ENCODE measurements at places on chromosomes 2 and 18.

DNA sequence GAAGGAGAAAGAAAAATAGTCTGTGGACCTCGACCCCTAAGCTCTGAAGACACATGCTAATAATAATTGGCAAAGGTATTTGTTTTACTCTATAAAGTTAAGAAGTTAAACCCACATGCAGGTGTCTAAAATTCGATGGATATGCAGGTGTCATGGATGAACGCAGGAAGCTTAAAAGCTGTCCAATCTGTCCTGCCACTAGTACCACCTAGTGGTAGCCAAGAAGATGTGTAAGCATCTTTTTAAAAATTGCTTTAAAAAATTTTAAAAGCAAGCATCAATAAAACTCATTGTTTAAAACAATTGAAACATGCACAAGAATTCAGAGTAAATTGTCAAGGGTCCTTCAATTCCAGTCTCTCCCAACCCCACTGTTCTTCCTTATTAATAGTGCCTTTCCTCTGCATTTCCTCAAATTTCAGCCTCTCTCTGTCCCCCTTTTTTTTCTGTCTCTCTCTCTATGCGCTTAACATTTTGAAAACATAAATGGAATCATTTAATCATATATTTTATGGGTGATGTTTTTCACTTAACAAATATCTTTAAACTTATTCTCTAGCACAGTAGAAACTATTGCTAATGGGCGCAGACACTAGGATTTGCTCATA lies 30.6 kb upstream of the PPP3R1 start:
- DNase-seq, result peak; percentile 63

DNA sequence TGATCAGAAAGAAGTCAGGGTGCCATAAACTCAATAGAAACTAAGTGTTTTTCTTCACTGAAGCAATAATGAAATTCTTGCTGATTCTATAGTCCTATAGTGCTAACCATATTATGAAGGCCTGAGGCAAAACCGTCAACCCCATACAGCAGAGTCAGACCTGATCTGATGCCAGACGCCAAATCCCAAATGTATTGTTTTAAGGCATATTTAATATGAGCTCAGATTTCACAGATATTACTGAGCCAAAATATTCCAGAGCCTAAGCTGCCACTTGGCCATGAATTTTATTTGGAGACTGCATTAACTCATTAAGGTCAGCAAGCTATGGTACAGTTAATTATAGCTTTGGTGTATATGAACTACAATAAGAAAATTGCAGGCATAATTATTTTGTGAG lies 53.4 kb downstream of the SCN1A start:
- no peak for DNase-seq

- no peak for DNase-seq
Observed at GRCh38 chr18:31246460-31246859, 71.5 kb upstream of the DSG1 start.

- DNase-seq, result peak; percentile 72
Observed at GRCh38 chr2:209334188-209335017, 89.4 kb upstream of the MAP2 start.

GRCh38 chr18:54466248-54467005 lies 108.7 kb downstream of the C18orf54 start:
- DNase-seq, result no peak

DNA sequence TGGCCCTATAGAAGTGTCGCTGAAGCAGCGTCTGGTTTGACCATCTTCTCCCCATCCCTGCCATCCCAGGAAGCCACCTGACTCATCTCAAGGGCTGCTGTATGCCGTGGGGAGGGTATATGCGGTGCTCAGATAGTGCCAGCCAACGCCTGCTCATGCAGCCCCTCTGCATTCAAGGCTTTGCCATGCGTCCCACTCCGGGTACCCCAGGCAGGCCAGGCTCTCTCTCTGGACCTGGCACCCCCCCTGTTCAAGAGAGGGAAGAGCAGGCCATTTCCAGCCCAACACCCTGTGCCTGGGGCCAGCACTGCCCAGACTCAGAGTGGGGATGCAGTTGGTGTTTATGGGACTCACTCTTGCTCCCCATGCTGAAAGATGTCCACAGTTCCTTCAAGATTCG lies 130.0 kb downstream of the GLI2 start:
- no peak for DNase-seq

DNA sequence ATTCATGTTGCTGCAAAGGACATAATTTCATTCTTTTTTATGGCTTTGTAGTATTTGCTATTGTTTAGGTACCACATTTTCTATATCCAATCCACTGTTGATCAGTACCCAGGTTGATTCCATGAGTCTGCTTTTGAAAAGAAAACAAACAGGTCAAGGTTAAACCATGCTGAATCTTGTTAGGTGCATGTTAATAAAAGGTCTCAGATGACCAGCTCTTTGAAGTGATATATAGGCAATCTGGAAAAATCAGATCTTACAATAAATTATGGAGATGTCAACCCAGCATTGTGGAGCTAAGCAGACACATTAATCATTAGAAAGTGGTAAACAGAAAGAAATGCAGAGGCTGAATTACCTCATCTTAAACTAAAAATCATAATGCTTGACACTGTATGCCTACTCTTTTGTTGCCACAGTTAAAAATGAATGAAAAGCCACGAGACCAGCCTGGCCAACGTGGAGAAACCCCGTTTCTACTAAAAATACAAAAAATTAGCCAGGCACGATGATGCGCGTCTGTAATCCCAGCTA lies 246.0 kb downstream of the CTNNA2 start:
- no peak for DNase-seq

DNA sequence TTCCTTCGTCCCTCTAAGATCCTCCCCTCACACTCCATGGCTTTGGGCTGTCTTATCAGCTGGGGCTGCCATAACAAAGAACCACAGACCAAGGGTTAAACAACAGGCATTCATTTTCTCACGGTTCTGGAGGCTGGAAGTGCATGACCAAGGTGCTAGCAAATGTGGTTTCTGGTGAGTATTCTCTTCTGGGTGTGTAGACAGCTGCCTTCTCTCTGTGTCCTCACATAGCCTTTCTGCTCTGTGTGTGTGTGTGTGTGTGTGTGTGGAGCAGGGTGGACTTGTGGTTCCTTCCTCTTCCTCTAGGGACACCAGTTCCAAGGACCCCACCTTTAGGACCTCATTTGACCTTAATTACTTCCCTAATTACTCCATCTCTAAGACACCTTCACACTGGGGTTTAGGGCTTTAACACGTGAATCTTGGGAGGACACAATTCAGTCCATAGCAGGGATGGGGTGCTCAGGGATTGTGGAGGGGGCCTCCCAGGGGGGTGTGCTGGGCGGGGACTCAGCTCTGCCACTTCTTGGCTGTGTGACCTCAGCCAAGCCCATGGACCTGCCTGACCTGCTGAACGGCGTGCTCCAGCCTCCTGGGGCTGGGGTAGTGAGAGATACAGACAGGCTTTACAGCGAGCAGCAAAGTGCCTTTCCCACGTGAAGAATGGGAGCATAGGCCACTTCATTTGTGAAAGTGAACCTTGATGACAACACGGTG lies 38.0 kb downstream of the ACKR3 start:
- DNase-seq, result peak; percentile 75

DNA sequence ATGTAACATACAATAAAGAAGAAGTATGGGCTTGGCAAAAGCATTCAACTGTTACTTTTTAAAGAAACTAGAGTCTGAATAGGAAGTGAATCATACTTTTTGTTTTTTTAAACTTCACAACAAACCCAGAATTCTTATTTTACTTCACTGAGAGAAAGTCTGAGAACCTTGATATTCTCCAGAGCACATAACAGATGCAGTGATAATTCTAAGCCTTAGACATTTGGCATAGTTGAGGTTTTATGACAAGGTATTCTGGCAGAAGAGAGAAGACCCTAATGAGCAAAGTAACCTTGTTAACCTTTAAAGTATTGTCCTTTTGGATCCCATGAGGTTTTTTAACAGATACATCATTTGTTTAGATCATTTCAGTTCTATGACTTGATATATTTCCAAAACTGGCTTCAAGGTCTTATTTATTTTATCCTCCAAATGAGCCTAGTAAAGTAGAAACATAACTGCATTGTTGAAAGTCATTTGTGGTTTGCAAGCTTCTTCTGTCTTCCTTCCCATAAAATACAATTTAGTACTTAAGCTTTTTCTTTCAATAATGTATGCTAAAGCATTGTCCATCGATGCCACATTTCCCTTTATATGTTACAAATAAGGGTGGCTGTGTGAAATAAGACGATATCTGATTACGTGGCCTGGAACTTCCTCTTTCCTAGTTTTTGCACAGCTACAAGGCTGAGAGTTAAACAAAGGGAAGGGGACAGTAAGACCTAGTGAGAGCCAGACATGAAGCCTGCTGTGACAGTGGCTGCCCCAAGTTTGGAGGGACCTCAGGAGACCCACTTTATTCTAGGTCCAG lies 86.1 kb upstream of the ITPRID2 start:
- DNase-seq, result peak; percentile 30

GRCh38 chr18:46333431-46334135 lies 229.4 kb downstream of the HAUS1 start:
- DNase-seq, result peak; percentile 30

DNA sequence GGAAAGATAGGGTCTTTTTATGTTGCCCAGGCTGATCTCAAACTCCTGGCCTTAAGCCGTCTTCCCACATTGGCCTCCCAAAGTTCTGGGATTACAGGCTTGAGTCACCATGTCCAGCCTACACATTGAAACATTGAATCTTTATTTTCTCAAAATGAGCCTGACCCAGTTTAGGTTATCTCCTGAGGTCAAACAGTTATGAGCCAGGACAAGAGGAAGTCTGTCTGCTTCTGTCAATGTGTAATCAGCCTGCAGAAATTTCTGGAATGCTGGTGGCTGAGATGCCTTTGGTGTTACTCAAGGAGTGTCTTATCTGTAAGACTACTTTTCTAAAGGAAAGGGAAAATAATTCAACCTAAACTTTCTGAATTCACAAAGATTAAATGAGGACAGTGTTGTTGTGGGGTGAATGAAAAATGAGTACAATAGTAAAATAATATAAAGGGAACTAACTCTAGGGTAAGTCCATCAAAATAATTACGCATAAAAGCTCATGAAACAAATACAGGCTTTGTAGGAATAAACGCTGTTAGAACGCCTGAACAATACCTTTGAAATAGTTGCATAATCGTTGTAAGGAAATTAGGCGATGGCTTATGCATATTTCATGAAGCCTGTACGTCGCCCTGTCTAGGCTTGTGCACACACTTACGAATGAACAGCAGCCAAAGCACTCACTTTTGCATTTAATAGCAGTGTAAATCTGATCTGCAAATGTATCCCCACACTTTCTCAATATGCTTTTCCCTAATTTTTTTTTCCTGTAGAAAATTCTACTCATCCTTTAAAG lies 260.8 kb downstream of the RDH14 start:
- peak; percentile 69 for DNase-seq

DNA sequence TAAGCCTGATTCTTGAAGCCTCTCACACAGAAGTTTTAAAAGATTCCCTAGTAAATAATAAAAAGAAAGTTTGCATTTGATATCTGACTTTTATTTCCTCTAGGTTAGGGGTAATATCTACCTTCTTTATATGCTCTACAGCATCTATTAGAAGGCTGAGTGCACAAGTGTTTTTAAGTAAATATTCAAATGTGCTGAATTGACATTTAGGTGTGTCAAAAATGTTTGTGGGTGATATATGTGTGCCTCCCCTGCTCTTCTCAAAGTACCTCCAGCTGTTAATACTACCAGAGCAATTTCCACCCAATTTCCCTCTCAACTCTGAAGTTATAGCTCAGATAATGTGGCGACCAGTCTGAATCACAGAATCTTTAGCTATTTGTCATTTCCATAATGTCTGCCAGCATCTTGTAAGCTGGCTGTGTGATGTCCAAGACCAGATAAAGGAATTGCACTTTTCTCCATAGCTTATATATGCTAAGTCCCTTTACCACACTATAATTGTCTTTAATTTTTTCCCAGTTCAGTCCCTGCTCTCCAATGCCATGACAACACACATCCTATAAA lies 24.4 kb upstream of the ERMN start:
- peak; percentile 84 for DNase-seq

DNA sequence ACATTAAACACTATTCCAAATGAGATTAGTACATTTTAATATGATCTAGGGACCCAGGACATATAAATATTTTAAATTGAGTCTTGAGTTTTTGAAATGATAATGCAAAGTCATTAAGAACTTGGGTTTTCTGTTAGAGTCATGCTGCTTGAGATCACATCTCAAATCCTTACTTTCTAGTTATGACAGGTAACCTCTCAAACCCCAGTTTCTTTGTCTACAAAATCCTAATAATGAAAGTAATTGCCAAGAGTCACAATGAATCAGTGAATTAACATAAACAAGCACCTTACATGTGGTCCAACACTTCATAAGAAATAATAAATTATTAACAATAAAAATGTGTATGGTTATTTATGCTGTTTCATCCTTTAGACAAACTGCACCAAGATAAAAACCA lies 607.6 kb downstream of the LRP1B start:
- DNase-seq, result no peak

DNA sequence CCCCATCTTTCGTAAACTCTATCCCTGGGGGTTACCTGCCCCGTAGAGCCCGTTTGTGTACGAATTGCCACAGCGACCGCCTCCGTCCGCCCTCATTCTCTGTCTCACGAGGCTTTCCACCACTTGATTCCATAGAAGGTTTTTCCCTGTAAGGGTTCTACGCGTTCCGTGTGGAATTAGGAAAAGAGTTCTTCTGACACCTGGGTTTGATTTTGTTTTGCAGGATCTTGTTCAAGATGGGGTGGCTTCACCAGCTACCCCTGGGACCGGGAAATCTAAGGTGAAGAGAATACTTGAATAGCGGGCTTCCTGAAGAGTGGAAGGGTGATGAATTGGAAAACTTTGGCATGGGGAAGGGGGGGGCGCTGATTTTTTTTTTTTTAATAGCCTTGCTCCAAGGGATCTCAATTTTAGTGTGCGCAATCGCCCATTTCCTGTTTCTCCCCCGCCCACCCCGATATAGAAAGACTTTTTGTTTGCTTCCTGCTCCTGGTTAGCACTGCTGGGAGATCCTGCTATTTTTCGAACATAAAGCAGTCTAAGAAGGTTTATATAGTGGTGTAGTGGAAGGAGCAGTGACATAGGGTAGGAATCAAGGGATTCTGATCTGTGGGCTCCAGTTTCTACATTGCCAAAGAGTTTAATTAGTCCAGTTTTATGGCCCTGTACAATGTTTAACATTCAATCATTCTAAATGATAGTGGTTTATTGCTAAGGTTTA lies 564 bp downstream of the GCC2 start:
- peak; percentile 63 for DNase-seq

DNA sequence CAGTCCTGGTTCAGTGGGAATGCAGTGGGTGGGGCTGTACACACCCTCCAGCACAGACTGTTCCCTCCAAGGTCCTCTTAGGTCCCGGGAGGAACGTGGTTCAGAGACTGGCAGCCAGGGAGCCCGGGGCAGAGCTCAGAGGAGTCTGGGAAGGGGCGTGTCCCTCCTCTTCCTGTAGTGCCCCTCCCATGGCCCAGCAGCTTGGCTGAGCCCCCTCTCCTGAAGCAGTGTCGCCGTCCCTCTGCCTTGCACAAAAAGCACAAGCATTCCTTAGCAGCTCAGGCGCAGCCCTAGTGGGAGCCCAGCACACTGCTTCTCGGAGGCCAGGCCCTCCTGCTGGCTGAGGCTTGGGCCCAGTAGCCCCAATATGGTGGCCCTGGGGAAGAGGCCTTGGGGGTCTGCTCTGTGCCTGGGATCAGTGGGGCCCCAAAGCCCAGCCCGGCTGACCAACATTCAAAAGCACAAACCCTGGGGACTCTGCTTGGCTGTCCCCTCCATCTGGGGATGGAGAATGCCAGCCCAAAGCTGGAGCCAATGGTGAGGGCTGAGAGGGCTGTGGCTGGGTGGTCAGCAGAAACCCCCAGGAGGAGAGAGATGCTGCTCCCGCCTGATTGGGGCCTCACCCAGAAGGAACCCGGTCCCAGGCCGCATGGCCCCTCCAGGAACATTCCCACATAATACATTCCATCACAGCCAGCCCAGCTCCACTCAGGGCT lies 17.5 kb upstream of the FAHD2A start:
- peak; percentile 14 for DNase-seq

All from GM23248 (cell line).